Left kidney (tissue), 8 donors: ENCODE measurements at places on chromosomes 16 and 17.

- DNase-seq: no peak
Measured at GRCh38 chr17:9192010-9192409, 170.7 kb downstream of the NTN1 start.

DNA sequence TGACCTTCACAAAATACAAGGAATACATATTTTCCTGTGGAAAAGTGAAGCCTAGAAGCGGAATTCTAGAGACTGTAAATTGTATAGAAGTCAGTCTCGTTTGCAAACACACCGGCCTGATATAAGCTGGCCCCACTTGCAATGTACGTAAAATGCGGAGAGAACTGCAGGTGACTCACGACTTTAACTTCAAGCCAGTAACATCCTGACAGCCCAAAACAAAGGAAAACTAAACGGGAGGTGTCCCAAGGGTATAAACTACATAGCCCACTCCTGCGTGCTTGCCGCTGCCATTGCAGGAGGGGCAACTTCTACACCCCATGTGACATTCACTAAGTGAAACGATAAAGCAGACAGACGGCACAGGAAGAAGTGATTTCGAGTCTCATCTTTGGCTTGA lies 101.6 kb downstream of the CYTH1 start:
- no peak for DNase-seq

DNA sequence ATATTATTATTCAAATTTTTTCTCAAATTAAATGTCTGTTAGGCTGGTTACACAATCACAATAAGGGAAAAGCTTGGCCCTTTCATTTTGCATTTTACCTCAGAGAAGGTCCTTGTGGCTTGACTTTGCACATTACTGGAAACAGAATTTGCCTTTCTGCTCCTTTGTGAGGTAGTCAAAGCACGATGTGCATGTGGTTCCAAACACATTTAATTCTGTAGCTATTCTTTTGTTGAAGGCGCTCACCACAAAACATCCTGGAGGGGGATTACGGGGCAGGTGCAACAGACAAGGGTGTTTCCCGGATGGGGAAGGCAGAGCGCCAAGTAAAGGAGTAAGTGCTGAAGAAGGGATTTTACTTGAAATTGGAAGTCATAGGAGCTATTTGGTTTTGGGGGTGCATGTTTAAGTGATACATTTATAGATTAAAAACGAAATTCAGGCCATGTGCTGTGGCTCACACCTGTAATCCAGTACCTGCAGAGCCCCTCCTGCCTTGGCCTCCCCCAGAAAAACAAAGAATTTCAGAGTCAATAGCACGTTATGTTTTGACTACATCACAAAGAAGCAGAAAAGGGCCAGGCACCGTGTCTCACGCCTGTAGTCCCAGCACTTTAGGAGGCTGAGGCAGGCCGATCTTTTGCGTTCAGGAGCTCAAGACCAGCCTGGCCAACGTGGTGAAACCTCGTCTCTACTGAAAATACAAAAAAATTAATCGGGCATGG lies 31.2 kb upstream of the TENT4B start:
- no peak for DNase-seq

DNA sequence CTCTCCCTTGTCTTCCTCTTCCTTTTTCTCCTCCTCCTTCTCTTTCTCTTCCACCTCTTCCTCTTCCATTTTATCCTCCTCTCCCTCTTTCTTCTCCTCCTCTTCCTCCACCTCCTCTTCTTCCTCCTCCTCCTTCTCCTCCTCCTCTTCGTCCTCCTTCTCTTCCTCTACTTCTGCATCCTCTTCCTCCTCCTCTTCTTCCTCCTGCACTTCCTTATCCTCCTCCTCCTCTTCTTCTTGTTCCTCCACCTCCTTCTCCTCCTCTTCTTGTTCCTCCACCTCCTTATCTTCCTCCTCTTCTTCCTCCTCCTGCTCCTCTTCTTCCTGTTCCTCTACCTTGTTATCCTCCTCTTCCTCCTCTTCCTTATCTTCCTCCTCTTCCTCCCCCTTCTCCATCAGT lies 28.8 kb upstream of the GPR139 start:
- DNase-seq: no peak

- DNase-seq: no peak
Measured at GRCh38 chr17:10186771-10187410, 11.5 kb downstream of the GAS7 start.

DNA sequence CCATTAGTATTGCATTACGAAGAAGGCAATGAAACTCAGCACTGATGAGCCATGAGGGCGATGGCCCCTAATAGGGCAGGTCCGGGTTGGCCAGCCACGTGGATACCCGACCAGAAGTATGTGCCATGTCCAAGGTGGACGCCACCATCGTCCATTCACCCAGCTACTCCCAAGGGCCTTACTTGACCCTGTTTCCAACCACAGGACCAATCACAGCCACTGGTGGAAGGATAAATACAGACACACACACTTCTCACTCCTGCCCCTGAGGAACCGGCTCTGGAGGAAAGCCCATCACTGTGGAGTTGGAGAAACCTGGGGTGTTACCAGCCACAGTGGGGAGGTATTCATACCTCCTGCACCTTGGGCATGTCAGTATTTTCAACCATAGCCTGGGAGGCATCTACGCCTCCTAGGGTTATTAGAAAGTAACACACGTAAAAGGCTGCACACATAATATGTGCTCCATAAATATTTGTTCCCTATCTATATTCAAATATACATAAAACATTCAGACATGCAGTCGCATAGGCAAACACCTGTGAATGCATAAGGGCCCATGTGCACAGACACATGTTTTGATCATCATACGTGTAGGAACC lies 5.4 kb upstream of the ITGA3 start:
- DNase-seq: no peak

- DNase-seq: no peak
Measured at GRCh38 chr16:66651965-66652364, 44.6 kb downstream of the CMTM4 start.

- DNase-seq: peak; percentile 43
Measured at GRCh38 chr16:4624827-4625559, 367 bp downstream of the MGRN1 start.

DNA sequence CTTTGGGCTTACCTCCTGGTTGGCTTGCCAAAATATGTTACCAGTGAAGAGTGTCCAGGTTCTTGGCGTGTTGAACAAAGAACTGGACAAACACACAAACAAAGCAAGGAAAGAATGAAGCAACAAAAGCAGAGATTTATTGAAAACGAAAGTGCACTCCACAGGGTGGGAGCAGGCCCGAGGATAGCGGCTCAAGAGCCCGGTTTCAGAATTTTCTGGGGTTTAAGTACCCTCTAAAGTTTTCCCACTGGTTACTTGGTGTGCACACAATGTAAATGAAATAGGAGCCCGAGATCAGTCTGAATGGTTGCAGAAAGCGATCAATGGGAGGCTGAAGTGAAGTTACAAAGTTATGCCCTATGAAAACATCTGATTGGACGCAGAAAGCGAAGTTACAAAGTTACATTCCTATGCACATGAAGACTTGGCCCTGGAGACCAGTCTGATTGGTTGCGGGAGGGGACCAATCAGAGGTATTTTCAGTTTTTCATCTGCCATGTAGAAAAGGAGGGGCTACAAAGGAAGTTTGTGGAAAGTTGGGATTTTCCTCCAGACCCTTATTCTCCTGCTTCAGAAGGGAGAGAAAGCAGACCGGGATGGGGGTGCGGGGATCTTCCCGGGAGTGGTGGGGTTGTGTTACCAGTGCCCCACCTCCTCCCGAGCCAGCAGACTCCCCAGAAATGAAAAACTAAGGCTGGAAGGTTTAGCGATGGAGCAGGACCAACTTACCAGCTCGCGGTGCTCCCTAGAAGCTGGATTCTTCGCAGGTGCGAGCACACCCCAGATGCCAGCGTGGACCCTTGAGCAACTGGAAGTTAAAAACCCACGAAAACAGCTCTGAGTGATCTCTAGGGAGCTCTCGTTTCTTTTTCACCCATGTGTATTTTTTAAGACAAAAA lies at the start of gene SLFN12:
SLFN12 (minus strand) TSS at position 325 of the 899 bp plus-strand sequence. CDS start 9,472 bp downstream, outside the sequence.
- DNase-seq: peak; percentile 92

DNA sequence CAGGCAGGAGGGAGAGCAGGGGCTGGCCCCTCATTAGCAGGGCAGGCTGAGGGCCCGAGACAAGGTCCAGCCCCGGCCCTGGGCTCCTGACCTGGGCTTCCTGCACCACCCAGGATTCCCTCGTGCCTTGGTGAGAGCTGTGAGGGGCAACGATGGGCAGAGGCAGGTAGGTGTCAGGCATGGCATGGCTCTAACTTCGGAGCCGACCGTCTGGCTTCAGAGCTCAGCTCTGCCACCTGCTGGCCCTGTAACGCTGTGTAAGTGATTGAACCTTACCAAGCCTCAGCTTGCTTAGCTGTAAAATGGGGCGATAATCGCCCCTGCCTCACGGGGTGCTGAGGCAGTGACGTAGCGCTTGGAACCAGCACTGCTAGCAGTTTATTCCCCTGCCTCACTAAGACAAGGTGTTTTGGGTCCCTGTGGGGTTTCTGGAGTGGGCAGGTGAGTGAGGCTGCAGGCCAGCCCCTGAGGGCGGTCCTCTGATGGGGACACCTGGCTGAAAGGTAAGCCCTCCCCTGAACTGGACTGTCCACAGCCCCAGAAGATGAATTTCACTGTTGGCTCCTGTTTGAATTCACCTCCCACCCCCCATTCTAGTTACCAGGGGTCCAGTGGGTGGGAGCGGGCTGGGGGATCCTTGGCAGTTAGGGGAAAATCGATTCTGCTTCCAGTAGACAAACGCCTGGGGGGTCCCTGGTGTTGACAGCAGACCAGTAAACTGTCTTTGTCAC lies 184.8 kb upstream of the GSE1 start:
- no peak for DNase-seq

DNA sequence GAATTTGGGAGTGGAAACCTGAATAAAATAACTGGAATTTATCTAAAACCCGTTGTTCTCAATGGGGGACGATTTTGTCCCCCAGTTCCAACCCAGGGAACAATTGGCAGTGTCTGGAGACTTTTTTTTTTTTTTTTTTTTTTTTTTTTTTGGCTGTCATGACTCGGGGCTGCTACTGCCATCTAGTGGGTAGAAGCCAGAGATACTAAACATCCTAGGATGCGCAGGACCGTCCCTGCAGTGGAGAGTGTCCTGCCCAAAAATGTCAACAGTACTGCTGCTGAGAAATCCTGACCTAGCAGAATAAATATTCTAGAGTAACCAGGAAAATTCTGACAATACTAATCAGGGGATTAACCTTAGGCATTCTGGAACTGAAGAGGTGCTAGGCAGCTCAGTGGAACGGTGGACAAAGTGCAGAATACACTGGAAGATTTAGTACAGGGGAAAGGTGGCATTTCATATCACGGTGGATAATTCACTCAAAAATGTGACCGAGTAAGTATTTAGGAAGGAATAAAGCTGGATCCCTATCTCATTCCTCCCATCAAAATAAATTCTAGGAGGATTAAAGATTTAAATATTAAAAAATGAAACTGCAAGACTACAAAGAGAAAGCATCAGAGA lies 107.6 kb downstream of the SPECC1 start:
- peak; percentile 62 for DNase-seq

DNA sequence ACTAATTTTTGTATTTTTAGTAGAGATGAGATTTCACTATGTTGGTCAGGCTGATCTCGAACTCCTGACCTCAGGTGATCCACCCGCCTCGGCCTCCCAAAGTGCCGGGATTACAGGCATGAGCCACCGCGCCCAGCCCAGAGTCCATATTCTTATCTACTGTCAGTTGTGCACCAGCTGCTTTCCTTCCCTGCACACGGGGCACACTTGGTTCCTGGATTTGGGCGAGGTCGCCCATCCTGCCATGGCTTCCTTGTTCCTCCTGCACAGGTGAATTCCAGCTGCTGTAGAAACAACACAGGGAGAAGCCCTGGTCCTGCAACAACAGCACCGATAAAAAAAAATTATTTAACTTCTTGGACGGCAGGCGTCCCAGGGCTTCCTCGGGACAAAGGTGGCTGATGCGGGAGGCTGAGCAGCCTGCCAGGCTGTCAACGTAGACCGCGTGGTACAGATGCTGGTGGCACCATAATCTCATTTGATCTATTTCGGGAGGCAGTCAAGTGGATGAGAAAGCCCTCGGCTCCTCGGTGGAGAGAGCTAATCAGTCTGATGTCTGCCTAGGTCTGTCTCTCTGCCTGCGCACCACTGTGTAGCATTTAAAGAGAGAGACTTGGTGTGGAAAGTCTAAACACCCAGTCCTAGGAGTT lies 19.1 kb downstream of the RGS9 start:
- no peak for DNase-seq

- no peak for DNase-seq
Measured at GRCh38 chr17:56074361-56074890, 78.8 kb upstream of the ANKFN1 start.

DNA sequence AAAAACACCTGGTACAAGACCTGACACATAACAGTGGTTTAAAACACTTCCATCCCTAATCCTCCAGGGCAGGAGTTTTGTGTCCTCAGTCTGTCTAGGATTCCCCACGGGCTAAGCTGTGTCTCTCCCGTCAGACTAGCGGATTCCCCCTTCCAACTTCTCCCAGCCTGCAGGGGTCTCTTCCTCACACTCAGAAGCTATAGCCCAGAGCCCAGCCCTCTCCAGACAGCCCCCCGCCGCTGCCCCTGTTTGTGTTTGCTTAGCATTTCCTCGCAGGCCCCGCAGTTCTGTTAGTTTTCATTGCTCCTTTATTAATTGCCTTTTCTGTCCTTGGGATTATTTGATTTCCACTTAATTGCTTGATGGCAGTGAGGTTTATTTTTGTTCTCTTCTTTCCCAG lies 91.2 kb downstream of the TMEM132E start:
- DNase-seq: no peak

- no peak for DNase-seq
Measured at GRCh38 chr17:41464682-41465081, 2.5 kb downstream of the KRT32 start.

- no peak for DNase-seq
Measured at GRCh38 chr16:89561884-89562599, 1.6 kb downstream of the RPL13 start.

GRCh38 chr16:29899516-29900101 lies at the start of gene SEZ6L2:
SEZ6L2 (minus strand) TSS chr16:29899550; CDS start chr16:29899019, 531 bp downstream.
- DNase-seq: peak; percentile 72

DNA sequence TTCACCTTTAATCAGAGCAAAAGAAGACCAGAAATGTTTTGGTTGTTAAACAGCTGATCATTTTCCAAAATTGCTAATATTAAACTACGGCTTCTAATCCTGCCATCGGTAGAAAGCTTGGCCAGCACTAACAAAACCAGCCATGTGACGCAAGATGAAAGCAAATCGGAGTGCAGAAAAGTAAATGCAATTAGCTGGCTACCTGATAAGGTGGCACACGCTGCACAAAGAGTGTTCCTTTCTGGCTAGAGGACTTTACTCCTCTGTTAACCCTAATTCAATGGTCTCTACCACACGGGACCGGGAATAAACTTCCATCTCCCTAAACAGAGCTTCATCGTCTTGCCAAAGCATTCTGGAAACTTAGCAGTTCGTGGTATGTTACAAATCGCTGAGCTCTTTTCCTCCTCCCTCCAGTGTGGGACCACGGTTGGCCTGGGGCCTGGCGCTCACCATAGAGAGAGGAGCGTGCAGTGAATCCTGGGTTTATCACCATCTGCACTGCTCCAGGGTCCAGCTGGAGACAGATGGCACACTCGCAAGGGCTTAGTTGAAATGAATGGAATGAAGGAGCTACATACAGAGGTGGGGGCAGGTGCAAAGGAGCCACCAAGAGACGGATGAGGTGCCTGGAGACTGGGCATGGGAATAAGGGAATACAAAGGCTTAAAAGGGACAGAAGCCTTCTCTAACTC lies 10.1 kb upstream of the COG1 start:
- no peak for DNase-seq
